ENCODE measurements at places on chromosomes 3 and 15.

- no peak for DNase-seq
Observed at GRCh38 chr15:84829428-84829827, 12.3 kb downstream of the ALPK3 start.

DNA sequence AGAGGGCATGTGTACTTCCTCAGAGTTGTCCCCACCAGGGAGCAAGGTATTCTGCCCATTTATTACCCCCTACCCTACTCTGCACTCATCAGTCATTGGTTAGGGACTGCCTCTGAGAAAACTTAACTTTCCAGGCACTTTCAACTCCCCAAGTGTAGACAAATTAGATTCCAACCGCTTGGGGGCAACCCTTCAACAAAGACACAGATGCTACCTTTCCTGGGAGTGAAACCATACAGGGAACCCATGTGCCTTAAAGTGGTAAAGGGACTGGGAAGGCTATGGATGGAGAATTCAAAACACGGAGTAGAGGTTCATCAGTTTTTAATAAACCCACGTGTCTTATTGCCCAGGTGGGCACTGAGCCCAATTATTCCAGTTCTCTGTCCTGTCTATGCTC lies 19.4 kb upstream of the UBE2E2 start:
- DNase-seq: no peak

DNA sequence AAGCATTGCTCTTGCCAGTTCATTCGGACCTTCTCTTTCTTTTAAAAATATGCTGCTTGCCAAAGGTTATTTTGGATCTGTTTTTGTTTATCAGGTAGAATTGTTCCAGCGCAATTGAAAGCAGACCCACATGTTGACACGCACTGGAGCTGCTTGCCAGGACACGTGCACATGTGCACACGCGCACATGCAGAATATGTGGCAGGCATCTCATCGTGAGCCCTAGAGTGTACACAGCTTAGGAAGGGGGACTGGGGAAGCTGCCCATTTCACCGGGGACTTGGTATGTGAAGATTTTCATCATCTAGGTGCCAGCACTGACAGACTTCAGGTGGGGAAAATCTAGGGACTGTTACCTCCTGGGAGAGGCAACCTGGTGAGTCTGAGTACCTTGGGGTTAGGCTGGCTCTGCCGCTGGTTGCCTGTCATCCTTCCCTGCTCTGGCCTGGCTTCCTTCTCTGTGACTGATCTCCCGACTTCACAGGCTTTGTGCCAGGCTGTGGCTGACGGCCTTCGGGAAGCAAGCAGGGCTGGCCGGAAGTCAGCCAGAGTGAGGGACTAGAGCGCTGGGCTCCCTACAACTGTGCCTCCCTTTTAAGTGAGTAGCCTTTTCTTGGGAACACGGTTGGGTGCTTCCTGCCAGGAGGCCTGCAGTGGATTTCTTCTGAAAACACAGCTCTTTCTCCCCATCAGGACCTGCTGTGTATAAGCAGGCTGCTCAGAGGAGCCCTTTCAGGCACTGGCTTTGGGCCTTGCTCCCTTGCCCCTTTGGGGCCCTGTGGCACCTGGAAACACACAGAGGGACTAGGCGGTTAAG lies 129.3 kb downstream of the EEFSEC start:
- DNase-seq: no peak

GRCh38 chr3:9408546-9408945 lies 11.1 kb downstream of the SETD5 start:
- DNase-seq: no peak

GRCh38 chr3:15268033-15268631 lies 62.1 kb downstream of the CAPN7 start:
- DNase-seq: peak; percentile 67

DNA sequence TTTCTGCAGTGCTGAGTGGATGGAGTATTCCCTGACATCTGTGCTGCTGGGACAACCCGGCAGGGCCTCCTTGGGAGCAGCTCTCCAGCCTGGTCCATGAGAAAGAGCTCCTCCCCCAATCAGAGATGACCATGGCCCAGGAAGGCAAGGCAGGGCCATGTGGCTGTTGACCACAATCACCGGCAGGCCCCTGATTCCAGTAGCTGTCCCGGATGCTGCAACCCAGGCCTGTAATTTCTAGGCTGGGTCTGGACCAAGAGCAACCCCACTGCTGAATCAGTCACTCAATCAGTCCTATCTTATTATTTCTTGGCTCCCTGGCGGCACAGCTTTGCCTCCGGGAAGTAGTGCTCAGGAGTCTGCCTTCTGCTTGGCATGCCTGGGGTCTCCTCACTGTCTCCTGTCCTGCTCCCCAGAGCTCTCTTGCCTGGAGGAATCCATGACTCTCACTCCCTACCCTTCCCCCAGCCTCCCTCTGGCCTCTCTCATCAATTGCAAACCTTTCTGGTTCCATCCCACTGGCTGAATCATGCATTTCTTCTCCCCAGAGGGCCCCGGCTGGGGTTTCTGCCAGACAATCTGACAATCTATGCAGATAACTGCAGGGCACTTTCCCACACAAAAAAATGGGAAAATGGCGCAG lies 32.6 kb upstream of the ITGA11 start:
- no peak for DNase-seq

DNA sequence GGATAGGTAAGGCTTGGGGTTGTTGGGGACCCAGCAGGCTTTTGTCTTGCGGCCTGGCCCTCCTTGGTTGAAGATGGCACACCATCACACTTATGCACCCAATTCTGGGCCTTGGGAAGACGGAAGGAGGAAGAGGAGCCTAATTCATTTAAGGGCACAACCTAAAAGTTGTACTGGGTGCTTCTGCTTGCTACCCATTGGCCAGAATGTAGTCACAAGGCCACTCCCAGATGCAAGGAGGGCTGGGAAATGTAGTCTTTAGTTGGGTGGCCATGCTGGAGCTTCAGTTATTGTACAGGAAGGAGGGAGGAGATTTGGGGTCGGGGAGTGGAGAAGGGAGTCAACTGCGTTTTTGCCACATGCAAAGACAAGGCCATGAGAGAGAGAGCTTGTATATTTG lies 109.2 kb downstream of the TMEM266 start:
- no peak for DNase-seq

- no peak for DNase-seq
Observed at GRCh38 chr15:64693134-64693533, 82.3 kb downstream of the RBPMS2 start.

DNA sequence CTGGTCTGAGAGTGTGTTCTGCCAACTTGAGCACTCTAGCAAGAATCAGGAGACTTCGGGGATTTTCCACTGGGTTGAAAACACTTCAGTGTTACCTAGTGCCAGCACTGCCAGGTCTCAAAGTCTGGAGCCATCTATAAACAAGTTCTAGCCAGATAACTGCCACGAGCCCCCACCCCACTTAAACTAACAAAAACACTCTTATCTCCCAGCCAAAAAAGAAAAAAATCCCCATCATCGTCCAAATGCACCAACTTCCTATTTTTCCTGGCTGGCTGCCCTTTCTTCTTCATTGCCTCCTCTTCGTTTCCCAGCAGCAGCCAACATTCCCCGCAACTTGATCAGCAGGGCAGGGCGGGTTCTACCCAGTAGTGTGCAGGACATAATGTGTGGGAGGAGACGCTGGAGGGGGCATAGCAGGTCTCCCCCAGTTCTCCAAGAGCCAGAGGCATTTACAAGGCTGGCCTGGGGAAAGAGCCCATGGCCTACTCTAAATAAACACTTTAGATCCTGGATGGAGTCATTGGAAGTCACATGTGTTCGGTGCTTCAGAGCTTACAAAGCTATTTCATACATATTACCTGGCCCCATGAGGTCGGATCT lies 29.5 kb downstream of the C2CD4B start:
- no peak for DNase-seq

- DNase-seq: no peak
Observed at GRCh38 chr3:34016925-34017587, 218.6 kb downstream of the PDCD6IP start.

- DNase-seq: peak; percentile 27
Observed at GRCh38 chr15:68278595-68279405, 1.3 kb downstream of the FEM1B start.

DNA sequence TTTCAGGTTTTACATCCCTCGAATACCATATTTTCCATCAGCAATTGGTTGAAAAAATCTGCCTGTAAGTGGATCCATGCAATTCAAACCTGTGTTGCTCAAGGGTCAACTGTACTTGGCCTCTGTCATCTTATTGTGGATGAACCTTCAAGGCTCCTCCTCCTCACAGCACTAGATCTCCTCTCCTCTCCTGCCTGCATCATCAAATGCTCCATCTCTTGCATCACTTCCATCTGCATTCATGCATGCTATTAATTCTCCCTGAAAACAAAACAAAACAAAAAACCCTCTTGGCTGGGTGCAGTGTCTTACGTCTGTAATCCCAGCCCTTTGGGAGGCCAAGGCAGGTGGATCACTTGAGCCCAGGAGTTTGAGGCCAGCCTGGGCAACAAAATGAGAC lies 10.1 kb downstream of the BCL2L10 start:
- DNase-seq: no peak

DNA sequence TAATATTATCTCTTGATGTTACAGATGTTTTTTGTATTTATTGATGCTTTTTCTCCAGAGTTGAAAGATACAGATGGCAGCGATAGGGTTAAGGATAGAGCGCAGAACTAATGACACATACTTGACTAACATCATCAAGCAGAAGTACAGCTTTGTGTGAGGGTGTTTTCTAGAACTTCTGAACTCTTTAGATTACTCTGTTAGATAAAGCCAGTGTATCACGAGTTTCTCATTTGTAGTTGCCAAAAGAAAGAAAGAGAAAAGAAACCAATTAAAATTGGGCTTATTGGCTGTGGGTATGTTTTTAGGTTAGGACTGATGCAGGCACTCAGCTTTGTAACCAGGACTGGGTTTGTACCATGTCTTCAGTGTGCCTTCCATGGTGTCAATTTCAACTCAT lies 6.6 kb upstream of the GPR171 start:
- DNase-seq: no peak

DNA sequence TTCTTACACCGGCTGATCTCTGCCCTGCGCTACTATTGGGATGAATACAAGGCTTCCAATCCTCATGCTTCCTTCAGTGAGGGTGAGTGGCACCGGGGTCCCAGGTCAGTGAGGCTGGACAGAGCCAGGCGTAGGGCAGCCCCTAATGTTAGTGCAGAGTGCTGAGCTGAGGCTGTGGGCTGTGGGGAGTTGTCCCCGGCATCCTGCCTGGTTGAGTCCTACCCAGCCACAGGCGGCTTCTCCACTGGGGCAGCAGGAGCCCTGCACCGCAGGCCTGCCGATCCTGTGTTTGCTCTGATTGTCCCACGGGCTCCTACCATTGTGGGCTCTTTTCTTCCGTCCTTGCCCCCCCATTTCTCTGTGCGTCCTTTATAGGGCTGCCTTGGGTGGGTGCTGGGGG lies 13.3 kb downstream of the RNF123 start:
- DNase-seq: no peak

DNA sequence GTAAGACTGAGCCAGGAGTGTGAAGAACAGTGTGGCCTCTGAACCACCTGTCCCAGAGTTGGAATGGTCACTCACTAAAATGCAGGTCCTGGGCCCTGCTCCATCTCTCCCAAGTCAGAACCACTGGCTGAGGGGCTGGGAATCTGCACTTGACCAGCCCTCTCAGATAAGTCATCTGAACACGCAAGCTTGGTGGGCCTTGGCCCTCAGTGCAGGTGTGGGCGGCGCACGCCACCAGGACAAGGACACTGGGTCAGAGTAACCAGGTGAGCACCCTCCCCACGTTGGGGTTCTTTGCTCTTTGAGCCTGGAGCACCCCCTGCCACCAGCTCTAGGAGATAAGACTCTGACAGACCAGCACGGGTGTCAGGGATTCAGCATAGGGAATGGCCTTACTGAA lies 42.7 kb downstream of the KIF9 start:
- DNase-seq: no peak

- no peak for DNase-seq
Observed at GRCh38 chr15:60616147-60616546, 137.2 kb upstream of the ICE2 start.

GRCh38 chr15:85838655-85839054 lies 43.9 kb upstream of the KLHL25 start:
- DNase-seq: no peak

DNA sequence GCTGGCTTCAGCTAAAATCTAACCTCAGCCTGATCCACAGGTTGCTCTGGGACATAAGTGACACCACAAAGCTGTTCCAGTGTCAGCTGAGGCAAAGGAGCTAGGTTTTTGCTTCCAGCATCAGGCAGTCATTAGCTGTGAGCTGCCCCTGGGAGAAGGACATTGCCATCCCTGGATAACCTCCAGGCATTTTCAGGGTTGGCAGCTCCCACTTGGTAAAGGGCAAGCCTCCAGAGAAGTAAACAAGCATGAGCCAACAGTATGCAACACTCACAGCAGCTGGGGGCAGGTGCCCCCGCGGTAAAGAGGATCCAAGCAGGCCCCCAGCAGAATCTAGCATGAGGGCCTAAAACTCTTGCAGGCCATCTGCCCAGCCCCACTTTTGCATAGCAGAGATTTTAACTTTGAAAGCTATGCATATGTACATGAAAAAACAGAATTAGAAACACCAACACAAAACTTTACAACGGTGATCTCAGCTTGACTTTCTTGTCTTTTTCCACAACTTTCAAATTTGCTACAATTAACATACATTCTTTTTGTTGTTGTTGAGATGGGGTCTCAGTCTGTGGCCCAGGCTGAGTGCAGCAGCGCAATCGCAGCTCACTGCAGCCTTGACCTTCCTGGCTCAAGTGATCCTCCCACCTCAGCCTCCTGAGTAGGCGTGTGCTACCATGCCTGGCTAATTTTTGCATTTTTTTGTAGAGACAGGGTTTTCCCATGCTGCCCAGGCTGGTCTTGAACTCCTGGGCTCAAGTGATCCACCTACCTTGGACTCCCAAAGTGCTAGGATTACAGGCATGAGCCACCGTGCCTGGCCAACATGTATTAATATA lies 83.8 kb upstream of the TPM1 start:
- no peak for DNase-seq

GRCh38 chr3:98966862-98967546 lies 65.5 kb upstream of the DCBLD2 start:
- no peak for DNase-seq

DNA sequence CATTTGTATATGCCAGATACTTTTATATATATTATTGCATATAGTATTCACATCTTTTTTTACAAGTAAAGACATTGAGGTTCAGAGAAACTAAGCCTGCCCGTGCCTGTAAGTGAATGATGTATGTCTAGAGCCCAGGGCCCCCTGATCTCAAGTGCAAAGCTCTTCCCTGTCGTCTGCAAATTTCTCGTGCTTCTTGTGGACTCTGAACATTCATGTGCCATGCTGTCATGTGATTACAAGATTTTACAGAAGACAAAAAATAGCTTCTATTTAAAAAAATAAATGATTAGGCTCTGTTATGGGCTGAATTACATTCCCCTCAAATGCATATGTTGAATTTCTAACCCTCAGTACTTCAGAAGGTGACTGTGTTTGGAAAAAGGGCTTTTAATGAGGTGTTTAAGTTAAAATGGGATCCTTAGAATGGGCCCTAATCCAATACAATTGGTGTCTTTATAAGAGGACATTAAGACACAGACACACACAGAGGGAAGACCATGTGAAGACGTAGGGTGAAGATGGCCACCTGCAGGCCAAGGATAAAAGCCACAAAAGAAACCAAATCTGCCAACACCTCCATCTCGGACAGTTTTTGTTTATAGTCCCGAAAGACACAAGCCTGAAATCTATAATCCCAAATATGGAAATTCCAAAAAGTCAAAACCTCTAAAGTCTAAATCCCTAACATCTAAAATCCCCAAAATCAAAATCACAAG lies 3.9 kb upstream of the MASP1 start:
- no peak for DNase-seq

All from NCI-H345 (cell line).